Umbilical cord (tissue), 2 donors: ENCODE measurements at places on chromosomes 3 and 15. TPM values are rescaled to one million over a fixed set of nuclear protein-coding genes. Genes with fewer than 3 reads are reported as not detected.

Gene TLR9
- total RNA-seq: 0.24 TPM

Gene ABTB1
- 13.0 TPM for total RNA-seq

Gene SERPINI2
- total RNA-seq: 3.1 TPM

Gene IL17RB
- 2.9 TPM for total RNA-seq

Gene KCNMB3
- total RNA-seq: 8.2 TPM

Gene FAN1
- total RNA-seq: 25.0 TPM

Gene TEX55
- total RNA-seq: not detected

Gene BFSP2
- total RNA-seq: 3.4 TPM

Gene SLC35G2
- total RNA-seq: 20.9 TPM

Gene LNP1
- 2.4 TPM for total RNA-seq

Gene CASR
- total RNA-seq: 1.4 TPM

Gene ARHGEF26
- total RNA-seq: 26.5 TPM

Gene GABRA5
- 0.96 TPM for total RNA-seq

Gene NME9
- total RNA-seq: 0.48 TPM

Gene WDR76
- total RNA-seq: 5.8 TPM

Gene RARB
- total RNA-seq: 30.3 TPM

Gene C2CD4A
- 0.72 TPM for total RNA-seq

Gene PLAAT1
- total RNA-seq: 2.4 TPM

Gene SERF2
- total RNA-seq: 301 TPM

Gene RASGRP1
- 4.6 TPM for total RNA-seq

Gene AGBL1
- 4.8 TPM for total RNA-seq

Gene FBLN2
- 309 TPM for total RNA-seq

Gene RASL12
- 107 TPM for total RNA-seq

Gene FSIP1
- total RNA-seq: 1.9 TPM

Gene LRRK1
- 14.0 TPM for total RNA-seq

Gene RTP1
- total RNA-seq: not detected

Gene ISLR
- total RNA-seq: 95.1 TPM

Gene SLC7A14
- total RNA-seq: 9.6 TPM

Gene LRRC3B
- 9.6 TPM for total RNA-seq

Gene KLHL18
- total RNA-seq: 11.8 TPM

Gene MKRN2OS
- total RNA-seq: 4.1 TPM

Gene CKMT1A
- 3.6 TPM for total RNA-seq

Gene TM4SF1
- 28.2 TPM for total RNA-seq

Gene JAGN1
- 13.2 TPM for total RNA-seq
